ENCODE measurements at places on chromosomes 4 and X.

- peak; percentile 57 for DNase-seq
Observed at GRCh38 chrX:73562984-73563737, at the start of gene CHIC1. CHIC1 (plus strand) TSS chrX:73563197; CDS start chrX:73563285, 88 bp downstream.

DNA sequence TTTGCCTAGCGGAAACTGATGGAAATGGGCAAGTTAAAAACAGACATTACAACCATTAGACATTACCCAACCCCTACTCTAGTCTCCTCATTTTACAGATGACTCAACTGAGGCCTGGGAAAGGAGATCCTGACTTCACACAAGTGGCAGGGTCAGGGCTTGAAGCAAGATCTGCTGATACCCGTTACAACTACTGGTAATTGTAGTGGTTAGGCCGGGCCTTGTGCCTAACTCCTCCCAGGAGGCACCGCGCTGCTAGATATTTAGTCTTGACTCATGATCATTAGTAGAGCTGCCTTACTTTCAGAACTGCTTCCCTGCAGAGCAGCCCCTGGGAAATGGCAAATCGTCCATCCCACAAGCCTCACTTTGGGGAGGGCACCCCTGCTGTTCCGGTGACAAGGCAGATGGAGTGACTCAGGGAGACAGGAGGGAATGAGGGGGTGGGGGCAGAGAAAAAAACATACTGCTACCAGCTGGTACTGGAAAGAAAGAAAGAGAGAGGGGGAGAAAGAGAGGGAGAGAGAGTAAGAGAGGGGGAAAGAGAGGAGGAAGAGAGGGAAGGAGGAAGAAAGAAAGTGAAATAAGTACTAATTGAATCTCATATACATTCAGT lies 12.2 kb downstream of the ARHGEF6 start:
- no peak for DNase-seq

- DNase-seq: no peak
Observed at GRCh38 chr4:8317474-8317873, 47.9 kb downstream of the HTRA3 start.

GRCh38 chr4:3871181-3871852 lies 105.1 kb downstream of the ADRA2C start:
- DNase-seq: no peak

DNA sequence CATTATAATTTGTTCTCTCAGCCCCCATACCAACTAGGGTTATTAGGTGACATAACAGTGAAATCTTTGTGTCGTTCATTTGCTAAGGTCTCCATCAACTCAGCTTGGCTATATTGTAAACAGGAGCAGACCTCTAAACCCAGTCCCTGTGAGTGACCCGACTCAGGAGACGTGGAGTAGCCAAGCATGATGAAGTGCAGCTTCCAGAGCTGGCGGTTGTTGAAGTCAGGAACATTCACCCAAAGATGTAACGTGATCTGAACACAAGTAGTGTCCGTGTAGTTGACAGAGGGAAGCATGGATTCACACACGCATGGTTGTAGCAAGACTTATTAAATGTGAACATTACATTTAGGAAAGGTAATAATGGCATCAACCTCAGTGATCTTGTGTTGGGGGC lies 102.3 kb downstream of the FAM193A start:
- DNase-seq: no peak

- no peak for DNase-seq
Observed at GRCh38 chrX:136933611-136934145, 53.2 kb upstream of the RBMX start.
